Lower lobe of right lung (tissue), 2 donors: ENCODE measurements at places on chromosomes 16 and 17.

DNA sequence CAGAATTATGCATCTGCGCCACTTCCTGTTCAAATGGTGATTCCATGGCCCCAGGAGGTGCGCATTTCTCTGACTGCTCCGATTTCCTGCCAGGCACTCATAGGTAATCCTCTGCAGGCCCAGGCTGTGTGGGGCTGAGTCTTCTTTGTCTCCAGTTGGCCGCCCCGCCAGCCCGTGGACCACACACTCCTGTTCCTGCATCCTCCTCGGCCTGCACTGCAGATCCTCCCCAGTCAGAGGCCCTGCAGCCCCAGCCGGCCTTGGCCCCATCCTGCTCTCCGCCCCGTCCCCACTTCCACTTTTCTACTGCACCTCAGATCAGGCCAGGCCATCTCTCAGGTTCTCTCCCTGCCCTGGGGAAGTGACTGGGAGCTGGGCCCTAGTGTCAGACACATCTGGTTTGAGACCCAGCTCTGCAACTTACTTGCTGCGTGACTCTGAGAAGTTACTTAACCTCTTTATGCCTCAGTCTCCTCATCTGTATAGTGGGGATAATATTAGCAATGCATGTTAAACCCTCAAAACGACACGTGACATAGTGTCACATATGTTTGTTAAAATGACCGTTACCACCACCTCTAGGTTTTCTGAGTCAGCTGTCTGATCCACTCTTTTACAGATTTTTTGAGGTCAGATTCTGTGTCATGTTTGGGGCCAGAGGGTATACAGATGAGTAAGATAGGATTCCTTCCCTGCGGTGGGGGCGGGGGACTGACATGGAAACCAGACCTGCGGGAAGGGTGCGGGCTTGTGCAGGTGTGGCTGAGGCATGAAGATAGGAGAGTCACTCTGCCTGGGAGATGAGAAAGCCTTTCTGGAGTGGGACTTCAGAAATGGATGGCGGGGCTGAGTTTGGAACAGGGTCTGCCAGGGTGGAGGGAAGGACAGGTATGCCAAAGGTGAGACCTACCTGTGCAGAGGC is 12.8 kb downstream of the RAB11FIP4 start:
- DNase-seq, result no peak

- no peak for DNase-seq
Observed at GRCh38 chr16:27346819-27347218, 33.0 kb downstream of the IL4R start.

DNA sequence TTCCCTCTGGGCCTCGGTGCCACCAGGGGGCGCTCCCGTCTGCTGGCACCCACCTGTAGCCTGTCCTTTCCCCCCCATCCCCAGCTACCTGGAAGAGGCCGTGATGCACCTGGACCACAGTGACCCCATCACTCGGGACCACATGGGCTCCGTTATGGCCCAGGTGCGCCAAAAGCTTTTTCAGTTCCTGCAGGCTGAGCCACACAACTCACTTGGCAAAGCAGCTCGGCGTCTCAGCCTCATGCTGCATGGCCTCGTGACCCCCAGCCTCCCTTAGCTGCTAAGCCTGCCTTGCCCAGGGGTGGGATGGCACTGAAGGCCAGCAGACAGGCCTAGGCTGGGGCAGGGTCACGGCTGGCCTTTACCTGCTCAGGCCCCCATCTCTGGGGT is 818 bp upstream of the NRN1L start:
- peak; percentile 79 for DNase-seq

- DNase-seq, result no peak
Observed at GRCh38 chr17:17394494-17394893, 82.3 kb upstream of the MED9 start.

- peak; percentile 78 for DNase-seq
Observed at GRCh38 chr17:17859909-17860765, 23.4 kb upstream of the SREBF1 start.

GRCh38 chr16:88867581-88868246 is 1.3 kb upstream of the PABPN1L start:
- DNase-seq, result no peak

GRCh38 chr16:48503336-48503735 is 106.6 kb downstream of the N4BP1 start:
- no peak for DNase-seq

GRCh38 chr17:14805348-14805747 is 459.8 kb downstream of the PMP22 start:
- DNase-seq, result no peak

GRCh38 chr17:82497483-82498405 is 21.8 kb upstream of the FOXK2 start:
- DNase-seq, result peak; percentile 68

DNA sequence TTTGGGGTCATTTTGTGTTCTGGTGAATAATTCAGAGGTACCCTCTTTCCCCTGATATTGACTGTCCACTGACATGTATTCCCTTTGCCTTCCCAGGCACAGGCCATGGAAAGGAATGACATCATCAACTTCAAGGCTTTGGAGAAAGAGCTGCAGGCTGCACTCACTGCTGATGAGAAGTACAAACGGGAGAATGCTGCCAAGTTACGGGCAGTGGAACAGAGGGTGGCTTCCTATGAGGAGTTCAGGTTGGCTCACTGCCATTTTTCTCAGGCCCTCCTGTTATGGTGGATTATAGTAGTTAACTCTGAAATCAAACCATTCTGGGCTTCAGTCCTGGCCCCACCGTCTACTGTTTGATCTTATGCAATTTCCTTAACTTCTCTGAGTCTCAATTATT is 1.6 kb upstream of the EFTUD2 start:
- DNase-seq, result no peak

- no peak for DNase-seq
Observed at GRCh38 chr17:57352665-57353175, 96.4 kb downstream of the MSI2 start.

- peak; percentile 70 for DNase-seq
Observed at GRCh38 chr17:5226940-5227878, 7.5 kb downstream of the SCIMP start.

DNA sequence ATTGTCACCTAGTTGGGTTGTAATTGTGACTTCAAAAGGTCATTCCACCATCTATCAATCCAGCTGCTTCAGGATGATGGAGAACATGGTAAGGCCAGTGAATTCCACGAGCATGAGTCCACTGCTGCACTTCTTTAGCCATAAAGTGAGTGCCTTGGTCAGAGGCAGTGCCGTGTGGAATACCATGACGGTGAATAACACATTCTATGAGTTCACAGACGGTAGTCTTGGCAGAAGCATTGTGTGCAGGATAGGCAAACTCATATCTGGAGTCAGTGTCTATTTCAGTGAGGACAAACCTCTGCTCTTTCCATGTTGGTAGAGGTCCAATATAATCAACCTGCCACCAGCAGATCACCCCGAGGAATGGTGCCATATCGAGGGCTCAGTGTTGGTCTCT is 650.9 kb downstream of the KCNJ2 start:
- DNase-seq, result no peak

DNA sequence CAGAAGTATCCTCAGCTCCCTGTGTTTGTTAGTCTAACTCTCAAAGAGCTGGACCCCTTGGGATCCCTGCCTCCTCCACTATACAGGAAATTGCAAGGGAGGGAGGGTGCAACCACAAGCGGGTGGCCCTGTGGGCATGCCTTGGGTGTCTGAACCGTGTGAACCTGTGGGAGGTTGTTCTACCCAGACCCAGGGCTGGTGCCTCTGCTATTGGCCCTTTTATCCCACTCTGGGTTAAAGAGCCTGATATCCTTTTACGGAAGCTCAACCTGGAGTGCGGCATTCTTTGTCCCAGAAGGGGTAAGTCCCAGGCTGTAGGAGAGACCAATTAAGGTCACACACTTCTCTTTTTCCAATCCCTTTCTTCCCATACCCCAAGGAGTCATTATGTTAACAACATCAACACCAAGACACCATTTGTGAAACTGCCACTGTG is 53.4 kb downstream of the ARSG start:
- no peak for DNase-seq

GRCh38 chr16:27242868-27243590 is 25.5 kb downstream of the NSMCE1 start:
- DNase-seq, result peak; percentile 66

DNA sequence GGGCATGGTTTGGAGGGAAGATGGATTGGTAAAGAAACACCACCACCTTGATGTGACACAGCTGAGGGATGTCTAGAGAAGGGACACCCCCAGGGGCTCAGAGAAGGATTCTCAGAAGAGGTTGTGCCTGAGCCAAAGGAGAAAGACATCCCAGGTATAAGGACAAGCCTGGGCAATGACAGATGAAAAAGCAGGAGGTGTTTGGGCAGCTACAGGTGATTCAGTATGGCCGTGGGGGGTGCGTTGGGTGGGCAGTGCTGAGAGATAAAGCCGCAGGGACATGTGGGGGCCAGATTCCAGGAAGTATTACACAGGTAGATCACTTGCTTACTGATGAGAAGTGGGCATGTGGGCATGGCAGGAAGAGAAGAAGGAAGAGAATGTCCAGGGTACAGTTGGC is 7.0 kb downstream of the TMEM95 start:
- no peak for DNase-seq

- no peak for DNase-seq
Observed at GRCh38 chr17:5758651-5759050, 174.3 kb upstream of the NLRP1 start.

DNA sequence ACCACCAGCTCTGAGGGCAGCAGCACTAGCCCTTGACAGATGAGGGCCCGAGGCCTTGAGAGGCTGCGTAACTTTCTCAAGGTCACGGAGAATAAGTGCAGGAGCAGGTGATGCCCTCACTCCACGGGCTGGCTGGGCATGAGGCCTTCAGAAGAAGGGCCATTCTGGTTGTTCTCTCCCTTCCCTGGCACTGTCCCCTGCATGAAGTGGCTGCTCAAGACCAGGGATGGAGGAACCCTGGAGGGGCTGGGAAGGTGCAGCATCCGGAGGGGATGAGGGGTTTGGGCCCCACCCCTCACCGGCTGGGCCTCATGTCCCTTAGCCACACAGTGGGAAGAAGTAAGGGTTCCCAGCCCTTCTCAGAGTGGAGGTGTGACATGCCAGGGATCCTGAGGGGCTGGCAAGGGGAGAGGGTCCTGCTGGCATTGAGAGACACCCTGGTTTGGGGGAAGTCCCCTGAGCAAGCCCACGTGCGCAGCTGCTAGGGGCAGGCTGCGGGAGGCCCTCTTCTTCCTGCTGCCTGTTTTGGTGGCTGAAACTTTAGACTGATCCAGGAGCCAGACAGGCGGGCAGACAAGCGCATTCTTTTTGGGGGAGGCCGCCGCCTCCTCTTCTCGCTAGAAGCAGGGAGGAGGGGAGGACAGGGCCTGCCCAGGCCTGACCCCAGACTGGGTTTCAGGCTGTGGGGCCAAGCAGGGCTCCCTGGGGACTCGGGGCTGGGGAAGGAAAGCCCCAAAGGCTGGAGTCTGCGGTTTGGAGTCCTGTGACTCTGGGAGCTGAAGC is 74.0 kb downstream of the N4BP1 start:
- peak; percentile 66 for DNase-seq

DNA sequence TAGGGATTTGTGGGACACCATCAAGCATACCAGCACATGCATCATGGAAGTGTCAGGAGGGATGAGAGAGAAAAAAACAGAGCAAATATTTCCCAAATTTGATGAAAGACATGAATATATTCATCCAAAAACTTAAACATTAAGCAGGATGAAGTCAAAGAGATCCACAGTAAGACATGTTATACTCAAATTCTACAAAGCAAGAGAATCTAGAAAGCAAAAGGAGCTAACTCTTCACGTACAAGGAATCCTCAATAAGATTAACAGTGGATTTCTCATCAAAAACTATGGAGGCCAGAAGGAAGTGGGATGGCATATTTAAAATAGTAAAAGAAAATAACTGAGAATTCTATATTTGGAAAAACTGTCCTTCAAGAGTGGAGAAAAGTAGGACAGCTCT is 374.8 kb downstream of the ZFHX3 start:
- DNase-seq, result no peak

DNA sequence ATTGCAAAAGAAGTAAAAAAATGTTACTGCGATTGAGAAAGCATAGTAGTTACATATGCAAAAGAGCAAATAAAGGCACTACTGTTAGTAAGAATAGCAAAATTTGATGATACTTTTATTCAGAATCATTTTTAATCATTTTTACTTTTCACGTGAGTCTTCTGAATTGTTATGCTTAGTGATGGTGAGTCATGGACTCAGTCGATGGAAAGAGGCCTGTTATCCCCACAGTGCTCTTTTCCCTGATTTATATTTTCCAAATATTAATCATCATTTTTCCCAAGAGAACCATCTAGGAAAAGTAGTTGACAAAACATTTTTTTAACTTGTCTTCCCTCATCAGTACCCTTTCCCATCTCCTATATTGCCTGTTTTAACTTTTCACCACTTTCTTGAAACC is 181.1 kb downstream of the CHD9 start:
- no peak for DNase-seq

DNA sequence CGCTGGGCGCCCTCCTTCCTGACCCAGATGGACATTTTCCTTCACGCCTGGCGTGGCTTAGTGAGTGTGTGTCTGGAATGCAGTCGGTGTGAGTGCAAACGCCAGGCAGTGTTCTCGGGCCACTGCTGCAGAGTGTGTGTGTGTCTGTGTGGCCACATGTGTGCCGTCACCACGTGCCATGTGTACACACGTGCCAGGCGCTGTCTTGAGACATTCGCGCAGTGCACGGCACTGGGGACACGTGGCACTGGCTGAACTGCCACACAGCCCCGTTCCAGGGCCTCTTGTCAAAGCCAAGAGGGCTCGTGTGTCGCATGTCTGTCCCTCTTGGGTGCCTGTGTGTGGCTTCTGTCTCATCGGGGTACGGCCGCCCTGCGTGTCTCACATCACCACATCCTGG is 28.8 kb downstream of the MAPK8IP3 start:
- no peak for DNase-seq

- peak; percentile 60 for DNase-seq
Observed at GRCh38 chr17:58335061-58335731, 6.6 kb upstream of the TSPOAP1 start.

DNA sequence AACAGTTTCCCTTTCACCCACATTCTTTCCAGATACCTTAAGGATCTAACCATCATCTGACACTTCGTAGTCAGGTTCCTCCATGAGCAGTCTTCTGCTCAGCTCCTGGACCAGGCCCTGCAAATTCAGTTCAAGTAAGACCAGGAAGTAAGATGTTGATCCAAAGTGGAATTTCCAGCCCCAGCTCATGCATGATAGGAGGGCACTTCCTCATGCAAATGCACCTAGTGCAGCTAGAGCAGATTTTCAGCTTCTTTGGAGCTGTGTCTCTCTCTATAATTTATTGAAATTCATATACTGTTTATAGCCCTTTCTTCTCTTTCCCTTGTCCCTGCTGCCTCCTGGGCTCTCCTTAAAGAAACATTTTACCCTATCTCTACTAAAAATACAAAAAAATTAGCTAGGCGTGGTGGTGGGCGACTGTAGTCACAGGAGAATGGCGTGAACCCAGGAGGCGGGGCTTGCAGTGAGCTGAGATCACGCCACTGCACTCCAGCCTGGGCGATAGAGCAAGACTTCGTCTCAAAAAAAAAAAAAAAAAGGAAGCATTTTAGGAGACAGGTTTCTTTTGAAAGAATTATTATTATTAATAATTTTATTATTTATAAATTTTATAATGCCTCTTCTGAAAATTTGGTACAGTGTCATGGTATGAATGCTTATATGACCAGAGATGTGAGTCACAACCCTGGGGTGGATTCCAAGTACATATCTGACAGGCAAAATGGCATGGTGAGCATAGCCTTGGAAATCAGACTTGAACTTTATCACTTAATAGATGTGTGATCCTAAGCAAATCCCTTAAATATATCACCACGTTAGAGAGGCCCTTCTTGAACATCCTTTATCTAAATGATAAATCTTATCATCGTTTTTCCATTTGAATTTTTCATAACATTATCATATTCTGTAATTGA is 94.3 kb downstream of the SSH2 start:
- peak; percentile 64 for DNase-seq

GRCh38 chr17:64596988-64597387 is 65.1 kb downstream of the SMURF2 start:
- no peak for DNase-seq
